Bronchus fibroblast of lung (primary cell): ENCODE measurements at places on chromosomes 5 and 9. TPM values are rescaled to one million over a fixed set of nuclear protein-coding genes. Genes with fewer than 3 reads are reported as not detected.

LRRC14B gene
- total RNA-seq = not detected in 2 replicates

FOXD4 gene
- total RNA-seq = 0.34 TPM in 1 of 2 replicates, not detected in the other

TRIM23 gene
- total RNA-seq = 6.7 and 9.8 TPM in 2 replicates

CCL28 gene
- total RNA-seq = 0.34 and 0.89 TPM in 2 replicates

IQGAP2 gene
- 0.17 and 0.30 TPM in 2 replicates for total RNA-seq

LCN10 gene
- total RNA-seq = not detected in 2 replicates

ZNF189 gene
- total RNA-seq = 6.7 and 7.4 TPM in 2 replicates

HARS1 gene
- total RNA-seq = 70.8 and 73.6 TPM in 2 replicates

NTMT1 gene
- 83.8 and 90.4 TPM in 2 replicates for total RNA-seq

ESM1 gene
- 1.0 and 2.5 TPM in 2 replicates for total RNA-seq

TEK gene
- 1.9 and 2.2 TPM in 2 replicates for total RNA-seq

SLC6A18 gene
- not detected in 2 replicates for total RNA-seq

SLC25A2 gene
- total RNA-seq = not detected in 2 replicates

SLC35A4 gene
- 34.9 and 38.8 TPM in 2 replicates for total RNA-seq

MAMDC4 gene
- total RNA-seq = 2.5 and 3.0 TPM in 2 replicates

TNFSF8 gene
- not detected in 2 replicates for total RNA-seq

MZB1 gene
- total RNA-seq = not detected in 2 replicates

ADAMTSL2 gene
- total RNA-seq = not detected in 2 replicates

CA9 gene
- 0.74 and 0.84 TPM in 2 replicates for total RNA-seq

IARS1 gene
- total RNA-seq = 183 and 186 TPM in 2 replicates
